ENCODE measurements at places on chromosomes 5 and 9.

DNA sequence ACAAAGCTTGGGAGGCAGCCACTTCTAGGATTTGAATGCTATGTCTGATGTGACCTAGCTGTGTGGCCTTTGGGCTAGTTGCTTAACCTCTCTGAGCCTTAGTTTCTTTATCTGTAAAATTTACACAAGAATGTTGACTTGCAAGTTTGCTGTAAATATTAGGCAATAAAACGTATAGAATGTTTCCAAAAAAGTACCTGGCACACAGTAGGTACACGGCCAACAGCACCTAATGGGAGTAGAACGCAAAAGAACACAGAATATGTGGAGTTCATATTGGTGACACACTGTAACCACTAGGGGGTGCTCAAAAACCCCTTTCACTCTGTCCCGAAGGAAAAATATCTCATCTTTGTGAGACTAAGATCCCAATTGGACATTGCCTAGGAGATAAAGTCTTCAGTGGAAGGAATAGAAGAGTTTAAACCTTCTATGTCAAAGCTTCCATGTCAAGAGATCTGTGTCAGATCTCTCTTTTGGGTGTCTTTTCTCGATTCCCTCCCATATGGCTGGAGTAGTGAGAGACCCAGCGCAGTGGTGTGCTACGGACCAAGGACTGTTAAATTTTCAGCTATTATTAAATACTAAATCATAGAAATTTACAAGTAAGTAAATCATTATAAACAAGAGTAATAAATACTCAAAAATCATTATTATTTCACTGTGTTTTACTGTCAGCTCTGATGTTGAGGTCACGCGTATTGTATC, 145.4 kb upstream of the RAD23B start:
- DNase-seq: peak; percentile 8

GRCh38 chr5:92729088-92729487, 851.9 kb downstream of the NR2F1-AS1 start:
- no peak for DNase-seq

DNA sequence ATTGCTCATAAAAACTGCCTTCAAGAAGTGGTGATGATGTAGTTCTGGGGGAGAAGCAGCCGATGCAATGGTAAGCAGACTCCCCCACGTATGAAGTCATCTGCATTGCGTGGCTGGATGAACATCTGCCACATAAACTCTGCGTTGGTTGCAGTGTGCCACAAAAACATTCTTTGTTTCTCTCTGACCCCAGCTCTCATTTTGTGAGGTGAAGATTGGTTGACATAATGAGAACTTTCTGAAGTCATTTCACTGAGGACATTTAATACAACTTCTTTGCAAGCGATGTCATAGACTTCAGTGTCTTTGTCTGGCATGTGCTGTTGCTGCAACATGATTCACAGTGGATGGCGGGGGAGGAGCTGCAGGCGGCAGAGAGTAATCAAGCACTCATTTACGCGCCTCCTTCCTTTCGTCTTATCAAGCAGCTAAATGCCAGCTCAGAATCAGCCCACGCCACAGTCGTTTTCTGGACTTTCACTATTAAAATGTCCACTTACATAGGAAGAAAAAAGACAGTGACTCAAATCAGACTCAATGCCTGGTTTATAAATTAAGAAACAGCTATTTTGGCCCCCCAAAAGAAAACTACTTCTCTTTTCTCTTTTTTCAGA, 91.5 kb upstream of the NFIL3 start:
- DNase-seq: peak; percentile 7

- no peak for DNase-seq
Observed at GRCh38 chr9:130658893-130659698, 5.3 kb upstream of the PRDM12 start.

- no peak for DNase-seq
Observed at GRCh38 chr9:105138306-105138801, 106.1 kb upstream of the SLC44A1 start.

GRCh38 chr5:144958002-144958401, 787.3 kb downstream of the KCTD16 start:
- DNase-seq: no peak

DNA sequence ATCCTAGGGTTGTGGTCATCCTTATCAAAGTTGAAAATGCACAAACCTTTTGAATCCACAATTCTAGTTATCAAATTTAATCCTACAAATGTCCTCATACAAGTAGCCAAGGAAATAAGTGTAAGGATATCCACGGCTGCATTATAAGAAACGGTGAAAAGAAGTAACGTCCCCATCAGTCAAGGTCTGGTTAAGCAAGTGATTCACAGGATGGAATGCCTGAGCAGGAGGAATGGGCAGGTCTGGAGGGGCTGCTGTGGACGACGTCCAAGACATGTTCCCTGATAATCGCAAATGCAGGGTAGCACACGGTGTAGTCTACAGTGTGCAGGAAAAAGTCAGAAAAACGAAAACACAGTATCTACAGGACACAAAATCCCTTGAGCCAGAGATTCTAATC, 118.6 kb downstream of the ADAMTS2 start:
- DNase-seq: no peak

DNA sequence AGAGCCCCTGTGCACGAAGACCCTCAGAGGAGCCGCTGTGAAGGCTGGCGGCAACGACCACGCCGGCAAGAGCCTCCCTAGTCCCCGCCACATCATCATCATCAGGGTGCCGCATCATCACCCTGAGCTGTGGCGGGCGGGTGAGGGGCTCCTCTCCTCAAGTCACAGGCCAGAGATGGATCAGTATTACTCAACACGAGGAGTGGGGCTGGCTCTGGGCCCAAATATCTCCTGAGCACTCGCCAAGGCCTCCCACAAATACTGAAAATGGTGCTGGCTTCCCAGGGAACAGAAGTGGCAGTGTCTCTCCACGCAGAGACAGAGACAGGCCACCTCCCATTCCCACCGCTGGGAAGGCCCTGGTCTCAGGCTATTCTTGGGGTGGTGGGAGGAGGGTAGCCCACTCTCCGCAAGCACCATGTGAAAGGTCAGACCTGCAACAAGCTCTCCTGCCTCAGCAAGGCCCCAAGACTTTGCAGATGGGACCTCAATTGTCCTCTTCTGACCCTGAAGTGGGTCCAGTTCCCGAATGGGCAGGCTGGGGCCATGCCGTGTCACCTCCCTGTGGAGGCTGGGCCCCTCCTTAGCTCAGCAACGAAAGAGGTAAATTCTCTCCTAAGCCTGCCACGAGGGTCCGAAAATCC, 39.3 kb upstream of the ZNF354A start:
- no peak for DNase-seq

GRCh38 chr5:56671571-56671970, 143.8 kb upstream of the MAP3K1 start:
- no peak for DNase-seq

DNA sequence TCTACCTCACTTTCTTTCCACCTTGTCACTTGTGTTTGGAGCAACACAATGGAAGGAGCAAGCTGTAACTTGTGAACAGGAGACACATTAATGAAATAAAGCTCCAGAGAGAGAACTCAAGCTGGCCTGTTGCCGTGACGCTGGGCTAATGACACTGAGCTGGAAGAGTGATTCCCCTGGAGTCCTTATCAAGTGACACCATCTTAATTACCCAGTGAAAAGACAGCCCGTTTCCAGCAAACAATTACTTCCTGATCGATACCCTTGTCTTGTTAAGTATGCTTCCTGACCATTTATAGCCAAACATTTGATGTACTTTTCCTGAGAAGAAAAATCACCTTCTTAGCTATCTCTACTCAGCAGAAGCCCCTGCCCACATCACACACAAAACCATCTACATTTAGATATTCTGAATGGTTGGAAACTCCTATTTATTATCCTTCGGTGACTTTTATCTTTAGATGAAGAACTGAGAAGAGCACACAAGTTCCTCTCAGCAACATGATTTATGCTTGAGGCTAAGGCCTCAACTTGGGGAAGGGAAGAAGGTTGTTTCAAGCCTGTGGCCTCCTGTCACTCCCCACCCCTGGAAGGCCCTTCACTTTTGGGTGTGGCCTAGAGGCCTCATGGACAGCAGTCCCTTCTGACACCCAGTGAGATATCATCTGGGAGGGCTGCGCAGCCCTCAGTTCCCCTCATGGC, 34.1 kb downstream of the CRHBP start:
- no peak for DNase-seq

DNA sequence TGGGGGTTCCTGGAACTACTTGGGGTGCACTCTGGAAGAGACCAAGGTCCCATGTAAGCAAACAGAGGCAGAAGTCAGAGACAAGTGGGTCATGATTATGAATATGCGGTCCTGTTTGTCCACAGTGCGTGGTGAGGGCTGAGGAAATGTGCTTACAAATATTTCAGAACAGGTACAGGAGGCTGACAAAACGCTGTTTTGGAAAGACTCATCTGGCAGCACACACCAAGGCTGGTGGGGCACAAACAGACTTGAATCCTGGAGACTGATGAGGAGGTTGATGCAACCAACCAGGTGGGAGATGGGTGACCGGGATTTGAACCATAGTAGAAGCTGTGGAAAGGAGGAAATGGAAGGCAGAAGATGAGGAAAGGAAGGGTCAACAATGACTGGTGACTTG, 83.8 kb downstream of the ADRB2 start:
- DNase-seq: no peak

GRCh38 chr9:134425401-134425800, 99.1 kb downstream of the RXRA start:
- DNase-seq: no peak

DNA sequence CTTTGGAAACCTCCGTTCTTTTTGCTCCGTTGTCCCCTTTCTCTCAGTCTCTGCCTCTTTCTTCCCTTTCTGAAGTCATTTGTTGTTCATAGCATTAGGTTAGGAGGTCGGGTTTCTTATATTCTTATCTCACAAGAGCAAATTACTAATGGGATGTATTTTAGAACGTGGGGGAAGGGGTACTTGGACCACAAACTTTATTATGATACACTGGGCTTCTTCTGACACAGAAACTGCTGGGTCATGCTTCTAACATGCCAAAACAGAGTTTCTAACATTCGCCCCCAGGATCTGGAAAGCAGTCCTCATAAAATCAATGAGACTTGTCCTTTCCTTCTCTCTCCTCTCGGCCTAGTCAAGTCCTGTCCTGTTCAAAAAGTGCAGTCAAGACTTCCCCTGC, 334.4 kb downstream of the GADD45G start:
- no peak for DNase-seq

DNA sequence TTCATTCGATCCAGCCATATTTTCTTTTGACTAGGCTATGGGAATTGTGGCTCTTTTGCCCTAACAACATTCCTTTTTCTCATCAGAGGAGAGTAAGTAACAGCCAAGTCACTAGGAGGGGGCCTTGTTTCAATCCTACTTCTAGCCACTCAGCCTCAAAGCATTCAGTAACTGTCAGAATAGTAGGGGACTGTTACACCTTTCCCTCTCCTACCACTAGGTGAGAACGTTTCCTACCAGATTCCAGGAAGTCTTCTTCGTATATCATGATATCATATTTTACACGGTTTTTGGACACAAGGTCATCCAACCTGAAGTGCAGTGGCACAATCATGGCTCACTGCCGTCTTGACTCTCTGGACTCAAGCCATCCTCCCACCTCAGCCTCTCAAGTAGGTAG, 171.3 kb upstream of the CDH12 start:
- DNase-seq: no peak

- DNase-seq: no peak
Observed at GRCh38 chr9:14978022-14979000, 68.1 kb upstream of the FREM1 start.

GRCh38 chr5:33999978-34000377, 7.9 kb downstream of the AMACR start:
- no peak for DNase-seq

DNA sequence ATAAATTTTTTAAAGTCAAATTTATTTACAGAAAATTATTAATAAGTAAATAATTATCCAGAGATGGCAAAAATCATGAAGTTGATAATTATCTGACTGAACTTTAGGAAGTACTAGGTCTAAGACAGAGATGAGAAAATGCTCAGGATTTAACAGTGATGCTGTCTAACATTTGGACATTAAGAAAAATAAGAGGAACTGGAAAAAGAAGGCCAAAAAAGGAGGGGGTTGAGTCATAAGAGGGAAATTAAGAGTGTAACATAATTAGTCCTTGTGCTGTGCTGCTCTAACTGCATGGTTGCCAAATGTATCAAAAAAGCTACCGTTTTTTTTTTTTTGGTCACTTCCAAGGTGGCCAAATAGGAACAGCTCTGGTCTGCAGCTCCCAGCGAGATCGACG, 35.4 kb upstream of the TUT7 start:
- no peak for DNase-seq

- DNase-seq: no peak
Observed at GRCh38 chr9:129816501-129817435, 7.2 kb downstream of the TOR1A start.

GRCh38 chr9:98191671-98192502, 550 bp downstream of the CORO2A start:
- peak; percentile 27 for DNase-seq

DNA sequence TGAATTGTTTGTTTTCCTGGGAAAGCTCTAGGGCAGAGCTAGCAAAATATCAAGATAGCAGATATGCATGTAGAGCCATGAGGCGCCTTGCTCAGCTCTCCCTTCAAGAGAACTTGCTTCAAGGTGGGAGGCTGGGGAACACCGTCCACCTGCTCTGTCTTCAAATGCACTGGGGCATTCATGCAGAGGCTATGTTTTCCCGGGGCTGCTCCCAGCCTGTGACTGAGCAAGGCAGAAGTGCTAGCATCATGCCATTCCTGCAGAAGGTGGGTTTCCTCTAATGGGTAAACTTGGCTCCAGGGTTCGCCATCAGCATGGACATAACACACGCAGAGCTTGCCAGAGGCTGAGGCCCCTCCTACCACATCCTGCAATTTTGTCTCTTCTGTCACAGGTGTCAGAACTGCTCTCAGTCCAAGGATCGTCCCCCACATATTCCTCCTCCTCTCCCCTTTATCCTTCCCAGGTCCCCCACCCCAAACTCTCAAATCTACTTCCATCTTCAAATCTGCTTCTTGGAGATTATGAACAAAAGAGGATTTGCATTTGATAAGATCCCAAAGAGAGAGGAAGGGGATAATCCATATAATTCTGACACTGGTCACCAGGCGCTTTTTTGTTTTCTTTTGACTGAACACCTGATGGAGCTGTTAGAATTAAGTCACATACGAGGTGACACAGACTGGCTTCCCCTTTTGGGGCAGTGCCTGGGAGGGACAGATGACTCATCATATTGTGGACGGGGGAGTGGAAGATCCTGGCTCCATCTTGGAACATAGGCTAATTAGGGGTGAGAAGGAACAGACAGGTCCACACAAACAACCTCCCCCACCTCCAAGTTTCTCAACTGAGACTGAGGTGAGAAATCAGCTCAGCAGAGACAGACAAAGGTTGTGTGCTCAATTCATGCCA, 85.0 kb upstream of the TAF11L2 start:
- no peak for DNase-seq

GRCh38 chr5:158390577-158390976, 531.6 kb upstream of the CLINT1 start:
- no peak for DNase-seq

DNA sequence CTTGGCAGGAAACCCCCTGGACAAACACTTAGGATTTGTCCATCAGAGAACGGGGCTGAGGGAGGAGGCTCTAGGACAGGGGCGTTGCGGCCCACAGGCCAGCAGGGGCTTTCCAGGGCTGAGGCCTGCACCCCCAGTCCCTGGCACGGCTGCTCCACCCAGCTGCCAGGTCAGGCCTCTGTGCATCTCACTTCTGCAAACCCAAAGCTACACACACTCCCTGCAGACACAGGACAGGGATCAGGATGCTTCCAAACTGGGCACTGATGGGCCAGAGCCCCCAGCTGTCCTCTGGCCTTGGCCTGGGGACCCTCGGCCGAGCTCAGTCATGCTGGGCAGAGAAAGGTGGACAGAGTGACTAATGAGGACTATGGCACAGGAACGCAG, 106.2 kb upstream of the SARDH start:
- no peak for DNase-seq

GRCh38 chr5:90347462-90347861, 62.1 kb downstream of the CETN3 start:
- no peak for DNase-seq

GRCh38 chr5:912280-913091, 19.8 kb downstream of the TRIP13 start:
- peak; percentile 76 for DNase-seq

Data from activated naive CD8-positive, alpha-beta T cell treated with anti-CD3 and anti-CD28 coated beads, Interleukin-2, amount 50 U/mL, for 24 hours (primary cell).